ENCODE measurements at places on chromosomes 3 and 15.

- no peak overlapping the region for H3K4me3 ChIP-seq
- DNase-seq = no peak
- H3K4me1 ChIP-seq = no peaks in the 10 kb centered on the region
- H3K27ac ChIP-seq = no peak overlapping the region
- H3K27me3 ChIP-seq = no peaks in the 10 kb centered on the region
Measured at GRCh38 chr3:101944308-101944707, 95.0 kb downstream of the NFKBIZ start.

- H3K36me3 ChIP-seq = no peaks in the 10 kb centered on the region
- no peaks in the 10 kb centered on the region for H3K27me3 ChIP-seq
- no peak for DNase-seq
Measured at GRCh38 chr3:177618873-177619733, 421.8 kb upstream of the TBL1XR1 start.

DNA sequence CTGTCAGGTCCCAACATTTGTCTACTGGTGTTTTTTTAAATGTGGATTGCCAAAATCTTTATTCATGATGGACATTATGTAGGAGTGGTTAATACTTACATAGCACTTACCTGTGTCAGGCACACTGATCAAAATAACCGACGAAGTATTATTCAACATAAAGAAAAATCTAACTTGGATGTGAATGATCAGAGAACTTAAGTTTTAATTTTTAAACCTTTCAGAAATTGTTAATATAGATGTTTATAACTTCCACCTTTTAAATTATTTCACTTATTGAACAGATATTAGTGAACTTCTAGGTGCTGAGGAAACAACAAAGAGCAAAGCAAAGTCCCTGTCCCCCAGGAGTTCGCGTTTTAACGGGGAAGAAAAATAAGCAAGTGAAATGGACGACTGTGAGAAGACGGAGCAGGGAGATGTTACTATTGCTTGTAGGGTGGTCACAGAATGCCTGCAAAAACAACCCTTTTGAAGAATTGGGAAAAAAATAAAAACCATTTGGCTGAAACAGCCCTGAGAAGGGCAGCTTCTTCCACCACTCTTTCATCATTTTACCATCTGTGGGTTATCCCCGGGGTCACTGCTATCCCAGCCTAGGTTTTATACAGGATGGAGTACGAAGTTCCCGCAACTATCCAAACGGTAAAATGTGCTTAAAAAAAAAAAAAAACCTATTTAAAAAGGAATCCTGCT is 915 bp upstream of the APH1B start:
- no peaks in the 10 kb centered on the region for H3K4me1 ChIP-seq
- DNase-seq = no peak
- no peaks in the 10 kb centered on the region for H3K27me3 ChIP-seq
- H3K27ac ChIP-seq = peak overlapping the region; percentile 67

DNA sequence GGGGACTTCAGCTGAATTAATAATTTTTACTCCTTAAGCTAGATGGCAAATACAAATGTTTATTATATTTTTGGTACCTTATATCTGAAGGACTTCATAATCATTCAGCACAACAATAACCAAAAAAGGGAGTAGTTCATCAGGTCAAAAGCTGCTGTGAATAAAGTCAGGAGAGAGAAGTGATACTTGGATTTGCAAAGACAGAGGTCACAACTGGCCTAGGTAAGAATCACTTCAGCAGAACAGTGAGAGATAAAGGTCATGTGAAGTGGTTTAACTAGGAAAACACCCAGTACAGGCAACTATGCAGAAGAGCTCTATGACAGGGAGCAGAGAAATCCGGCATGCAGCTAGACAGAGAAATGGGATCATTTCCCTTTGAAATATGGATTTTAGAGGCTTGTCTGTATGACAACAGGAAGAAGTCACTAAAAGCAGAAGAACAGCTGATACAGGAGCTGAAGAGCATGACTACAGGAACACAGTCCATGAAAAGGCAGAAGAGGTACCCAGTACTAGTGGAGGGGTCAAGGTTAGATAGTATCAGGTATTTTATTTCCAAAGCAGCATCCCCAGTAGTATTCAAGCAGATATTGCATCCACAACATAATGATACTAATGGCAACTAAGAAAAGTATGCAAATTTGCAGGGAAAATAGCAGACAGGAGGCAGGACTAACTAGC is 25.7 kb downstream of the ZMAT3 start:
- no peaks in the 10 kb centered on the region for H3K27me3 ChIP-seq
- no peak overlapping the region for H3K4me3 ChIP-seq
- H3K27ac ChIP-seq = no peak overlapping the region
- no peaks in the 10 kb centered on the region for H3K36me3 ChIP-seq

GRCh38 chr15:75694241-75695182 is 18.1 kb downstream of the CSPG4 start:
- H3K4me3 ChIP-seq = no peak overlapping the region
- H3K27me3 ChIP-seq = no peaks in the 10 kb centered on the region
- no peak overlapping the region for H3K27ac ChIP-seq
- DNase-seq = peak; percentile 79
- H3K4me1 ChIP-seq = no peaks in the 10 kb centered on the region

GRCh38 chr15:92667287-92667904 is 11.8 kb upstream of the FAM174B start:
- H3K36me3 ChIP-seq = no peaks in the 10 kb centered on the region
- H3K4me3 ChIP-seq = no peak overlapping the region

GRCh38 chr3:144141496-144141895 is 169.9 kb downstream of the DIPK2A start:
- H3K36me3 ChIP-seq = no peaks in the 10 kb centered on the region
- no peak overlapping the region for H3K4me3 ChIP-seq
- no peaks in the 10 kb centered on the region for H3K27me3 ChIP-seq
- H3K27ac ChIP-seq = no peak overlapping the region

DNA sequence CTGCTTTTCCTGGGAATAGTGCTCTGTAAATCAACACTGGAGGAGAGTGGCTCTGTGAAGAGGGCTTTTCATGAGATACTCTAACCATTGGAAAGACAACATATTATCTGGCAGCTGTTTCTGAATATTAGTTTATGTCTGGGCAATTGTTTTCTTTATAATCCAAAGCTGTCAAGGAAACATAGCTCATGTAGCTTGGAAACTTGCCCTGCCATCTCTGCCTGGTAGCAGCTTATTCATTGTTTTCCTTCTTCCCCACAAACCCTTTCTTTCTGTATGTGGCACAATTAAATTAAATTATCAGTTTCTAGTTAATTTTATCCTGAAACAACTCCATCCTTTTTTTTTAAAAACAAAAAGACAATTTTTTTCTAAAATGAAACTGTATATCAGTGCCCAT is 160.0 kb downstream of the EDEM1 start:
- no peaks in the 10 kb centered on the region for H3K27me3 ChIP-seq
- no peak overlapping the region for H3K27ac ChIP-seq
- no peak overlapping the region for H3K4me3 ChIP-seq
- no peaks in the 10 kb centered on the region for H3K36me3 ChIP-seq
- H3K4me1 ChIP-seq = no peaks in the 10 kb centered on the region

DNA sequence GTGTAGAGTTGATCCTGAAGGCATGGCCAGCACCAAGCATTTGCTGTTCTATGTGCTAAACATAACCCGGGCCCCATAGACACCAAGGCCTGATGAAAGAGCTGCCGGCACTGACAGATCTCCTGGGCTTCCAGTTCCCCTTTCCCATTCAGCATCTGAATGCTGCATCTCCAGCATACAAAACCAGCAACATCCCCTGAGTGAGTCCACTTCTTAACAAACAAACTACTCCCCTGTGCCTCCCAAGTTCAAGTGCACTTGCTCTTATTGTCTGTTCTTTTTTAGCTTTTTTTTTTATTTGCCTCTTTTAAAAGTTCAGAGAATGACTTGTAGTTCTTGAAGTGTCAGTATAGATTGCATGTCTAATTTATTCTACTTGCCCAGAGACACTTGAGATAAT is 156.0 kb downstream of the EDEM1 start:
- no peak overlapping the region for H3K4me3 ChIP-seq
- no peaks in the 10 kb centered on the region for H3K4me1 ChIP-seq
- no peaks in the 10 kb centered on the region for H3K27me3 ChIP-seq
- H3K36me3 ChIP-seq = no peaks in the 10 kb centered on the region
- H3K27ac ChIP-seq = no peak overlapping the region
- no peak for DNase-seq

- DNase-seq = no peak
- H3K4me1 ChIP-seq = no peaks in the 10 kb centered on the region
- H3K27me3 ChIP-seq = no peaks in the 10 kb centered on the region
- no peak overlapping the region for H3K27ac ChIP-seq
Measured at GRCh38 chr3:155362808-155363689, 69.6 kb upstream of the STRIT1 start.

DNA sequence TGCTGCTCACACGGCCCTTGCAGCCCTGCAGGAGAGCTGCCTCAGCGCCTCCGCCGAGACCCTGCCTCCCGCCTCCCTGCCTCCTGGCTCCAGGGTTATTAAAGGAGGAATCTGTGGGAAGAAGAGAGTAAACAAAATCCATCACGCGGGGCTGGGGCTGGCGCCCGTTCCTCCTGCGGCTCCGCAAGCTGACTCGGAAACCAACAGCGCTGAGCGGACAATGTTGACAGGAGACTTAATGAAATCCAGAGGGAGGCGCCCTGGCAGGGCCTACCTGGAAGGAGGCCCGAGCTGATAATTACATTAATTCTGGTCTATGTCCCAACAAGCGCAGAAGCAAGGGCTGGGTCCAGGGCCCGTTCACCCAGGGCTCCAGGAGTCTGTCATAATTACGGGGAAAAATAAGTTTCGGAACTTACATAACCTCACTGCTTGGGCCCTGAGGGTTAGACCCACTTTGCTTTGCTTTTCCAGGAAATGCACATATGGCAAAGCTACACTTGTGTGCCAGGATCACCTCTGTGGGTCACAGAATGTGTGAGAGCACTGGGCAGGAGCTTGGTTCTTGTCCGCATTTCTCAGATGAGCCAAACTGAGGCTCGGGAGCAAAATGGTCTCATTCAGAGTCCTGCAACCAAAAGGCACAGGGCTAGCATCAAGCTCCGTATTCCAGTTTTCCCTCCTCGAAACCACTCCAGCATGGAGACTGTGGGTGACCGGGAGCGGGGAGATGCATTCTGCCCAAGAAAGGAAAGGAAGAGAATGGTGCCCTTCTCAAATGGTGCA is 43.8 kb upstream of the SLC6A6 start:
- no peaks in the 10 kb centered on the region for H3K36me3 ChIP-seq
- no peaks in the 10 kb centered on the region for H3K27me3 ChIP-seq
- H3K4me1 ChIP-seq = no peaks in the 10 kb centered on the region
- DNase-seq = peak; percentile 61
- H3K4me3 ChIP-seq = no peak overlapping the region

DNA sequence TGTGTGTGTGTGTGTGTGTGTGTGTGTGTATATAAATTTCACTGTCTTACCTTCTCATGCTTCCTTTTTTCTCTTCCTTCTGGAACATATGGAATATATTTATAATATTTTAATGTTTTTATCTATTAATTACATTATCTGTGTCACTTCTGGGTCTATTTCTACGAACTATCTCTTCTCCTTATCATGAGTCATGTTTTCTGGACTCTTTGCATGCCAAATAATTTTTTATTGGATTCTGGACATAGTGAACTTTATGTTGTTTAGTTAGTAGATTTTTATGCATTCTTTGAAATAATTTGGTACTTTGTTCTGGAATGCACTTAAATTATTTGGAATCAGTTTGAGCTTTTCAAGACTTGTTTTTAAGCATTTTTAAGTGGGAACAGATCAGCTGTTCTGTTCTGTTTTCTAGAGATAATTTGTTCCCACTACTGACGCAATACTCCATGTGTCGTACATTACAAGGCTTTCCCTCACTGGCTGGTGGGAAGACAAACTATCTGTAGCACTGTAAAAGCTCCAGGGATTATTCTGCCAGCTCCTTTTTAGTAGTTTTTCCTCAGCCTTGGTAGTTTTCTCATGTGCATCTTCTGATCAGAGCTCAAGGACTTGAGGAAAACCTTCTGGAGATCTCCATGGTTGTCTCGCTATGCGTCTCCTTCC is 302.0 kb downstream of the CLSTN2 start:
- no peak overlapping the region for H3K27ac ChIP-seq
- H3K4me3 ChIP-seq = no peak overlapping the region
- no peaks in the 10 kb centered on the region for H3K27me3 ChIP-seq

DNA sequence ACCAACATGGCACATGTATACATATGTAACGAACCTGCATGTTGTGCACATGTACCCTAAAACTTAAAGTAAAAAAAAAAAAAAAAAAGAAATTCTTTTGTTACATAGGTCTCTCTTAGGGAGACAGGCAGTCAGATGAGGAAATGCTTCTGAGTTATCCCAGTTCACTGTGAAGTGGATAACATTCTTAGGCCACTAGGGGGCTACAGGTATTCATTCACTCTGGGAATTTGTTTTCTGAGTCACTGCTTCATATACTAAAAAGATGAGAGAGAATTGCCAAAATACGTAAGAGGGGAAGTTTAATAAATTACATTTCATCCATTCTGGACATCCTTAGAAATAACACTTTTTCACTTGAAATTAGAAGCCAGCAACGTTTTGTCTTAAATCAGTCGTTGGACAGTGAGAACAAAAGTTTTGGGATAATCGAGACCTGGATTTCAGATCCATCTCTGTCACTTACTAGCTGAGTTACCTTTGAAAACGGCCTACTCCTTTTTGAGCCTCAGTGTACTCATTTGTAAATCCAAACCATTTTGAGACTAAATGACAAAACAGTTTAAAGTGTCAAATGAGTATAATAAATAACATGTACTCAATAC is 738.4 kb upstream of the ALCAM start:
- H3K27me3 ChIP-seq = no peaks in the 10 kb centered on the region
- no peaks in the 10 kb centered on the region for H3K4me1 ChIP-seq

DNA sequence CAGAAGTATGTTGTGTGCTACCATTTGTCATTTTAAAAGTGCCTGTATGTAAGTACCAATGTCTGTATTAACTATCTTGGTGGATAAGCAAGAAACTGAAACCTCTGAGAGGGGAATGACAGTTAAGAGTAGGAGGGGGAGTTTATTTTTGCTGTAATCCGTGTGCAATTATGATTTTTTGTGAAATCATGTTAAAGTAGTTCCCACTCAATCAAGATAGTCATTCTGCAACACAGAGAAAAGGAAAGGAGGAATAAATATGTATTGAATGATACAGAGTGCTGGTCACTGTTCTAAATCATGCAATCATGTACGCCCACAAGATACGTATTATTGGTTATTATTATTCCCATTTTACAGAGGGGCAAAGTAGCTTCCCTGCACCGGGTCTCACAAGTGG is 105.1 kb upstream of the UBE2E1 start:
- no peak overlapping the region for H3K4me3 ChIP-seq
- H3K27me3 ChIP-seq = no peaks in the 10 kb centered on the region
- DNase-seq = no peak
- no peak overlapping the region for H3K27ac ChIP-seq

DNA sequence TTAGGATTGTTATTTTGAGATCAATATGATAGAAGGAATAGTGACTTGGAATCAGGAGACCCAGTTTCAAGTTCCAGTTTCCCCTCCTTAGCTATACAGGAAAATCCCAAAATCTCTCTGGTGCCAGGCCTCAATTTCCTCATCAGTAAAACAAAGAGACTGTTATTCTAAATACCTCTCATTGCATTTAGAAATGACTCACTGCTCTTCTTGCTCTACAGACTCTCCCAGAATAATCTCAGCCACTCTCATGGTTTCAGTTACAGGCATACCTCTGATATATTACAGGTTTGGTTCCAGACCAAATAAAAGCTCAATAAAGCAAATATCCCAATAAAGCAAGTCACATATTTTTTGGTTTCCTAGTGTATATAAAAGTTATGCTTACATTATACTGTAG is 28.3 kb downstream of the IMPG2 start:
- H3K4me1 ChIP-seq = no peaks in the 10 kb centered on the region
- no peaks in the 10 kb centered on the region for H3K36me3 ChIP-seq
- H3K27me3 ChIP-seq = no peaks in the 10 kb centered on the region
- no peak for DNase-seq
- no peak overlapping the region for H3K27ac ChIP-seq

GRCh38 chr15:85589851-85590250 is 204.9 kb downstream of the KLHL25 start:
- no peak overlapping the region for H3K4me3 ChIP-seq
- H3K4me1 ChIP-seq = peaks cover 39% of the 10 kb centered on the region
- H3K27ac ChIP-seq = peak overlapping the region; percentile 68
- peaks cover 2% of the 10 kb centered on the region for H3K36me3 ChIP-seq
- no peak for DNase-seq
